ENCODE measurements at places on chromosomes 16 and 17. TPM values are rescaled to one million over a fixed set of nuclear protein-coding genes. Genes with fewer than 3 reads are reported as not detected.

Gene CLEC18B
- total RNA-seq = 2.9 TPM

DNA sequence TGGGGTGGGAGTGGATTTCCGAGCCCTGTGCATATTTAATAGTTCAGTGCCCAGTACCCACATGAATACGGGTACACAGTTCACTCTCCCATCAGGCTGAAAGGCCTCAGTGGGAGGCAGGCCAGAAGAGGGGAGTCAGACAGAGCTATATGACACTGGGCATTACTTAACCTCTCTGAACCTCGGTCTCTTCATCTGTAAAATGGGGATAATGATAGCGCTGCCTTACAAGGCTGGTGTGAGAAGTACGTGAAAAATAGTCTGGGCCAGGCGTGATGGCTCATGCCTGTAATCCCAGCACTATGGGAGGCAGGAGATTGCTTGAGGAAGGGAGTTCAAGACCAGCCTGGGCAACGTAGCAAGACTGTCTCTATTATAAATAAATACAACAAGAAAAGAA is 3.6 kb downstream of the GPRC5B start:
- no peak for DNase-seq

GRCh38 chr16:6803176-6803575 is 529.5 kb upstream of the RBFOX1 start:
- DNase-seq = no peak

Gene C17orf107
- total RNA-seq = 0.17 TPM

Gene CCL17
- not detected for total RNA-seq

DNA sequence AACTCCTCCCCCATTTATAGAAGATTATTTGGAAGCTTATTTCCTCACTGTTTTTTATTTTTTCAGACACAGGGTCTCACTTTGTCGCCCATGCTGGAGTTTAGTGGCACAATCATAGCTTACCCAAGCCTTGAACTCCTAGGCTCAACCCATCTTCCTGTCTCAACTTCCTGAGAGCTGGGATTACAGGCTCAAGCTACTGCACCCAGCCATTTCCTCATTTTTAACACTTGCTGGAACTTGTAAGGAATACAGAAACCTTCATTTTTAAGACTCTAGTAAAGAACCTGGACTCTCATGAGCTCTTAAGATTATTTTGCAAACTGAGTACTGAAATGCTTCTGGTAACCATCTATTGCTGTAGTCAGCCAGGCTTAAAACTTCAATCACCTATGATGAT is 29.9 kb downstream of the KANSL1 start:
- no peak for DNase-seq

- DNase-seq = no peak
Measured at GRCh38 chr16:20391045-20391444, 13.5 kb downstream of the PDILT start.

Gene TPSAB1
- total RNA-seq = not detected

- peak; percentile 78 for DNase-seq
Measured at GRCh38 chr17:29111816-29112499, 68.2 kb downstream of the MYO18A start.

Gene SLC38A8
- total RNA-seq = not detected

- peak; percentile 94 for DNase-seq
Measured at GRCh38 chr17:2053380-2054261, 1.3 kb upstream of the HIC1 start.

- no peak for DNase-seq
Measured at GRCh38 chr17:38916771-38917170, 8.6 kb upstream of the LASP1NB start.

- no peak for DNase-seq
Measured at GRCh38 chr16:56977823-56978430, 11.4 kb upstream of the NLRC5 start.

DNA sequence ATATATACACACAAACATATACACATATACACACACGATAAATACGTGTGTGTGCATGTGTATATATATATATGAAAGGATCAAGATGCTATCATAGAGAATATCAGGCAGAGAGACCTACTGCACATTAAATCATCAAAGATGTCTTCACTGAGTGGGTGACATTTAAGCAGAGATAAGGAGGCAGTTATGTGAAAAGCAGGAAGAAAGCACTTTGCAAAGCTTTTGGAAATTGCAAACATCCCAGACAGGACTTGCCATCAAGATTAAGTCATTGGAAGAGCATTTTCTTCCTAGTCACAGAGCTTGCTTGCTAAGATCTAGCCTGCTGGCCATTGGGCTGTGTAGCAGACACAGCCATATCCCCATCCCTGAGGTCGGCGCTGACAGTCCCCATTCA is 56.4 kb downstream of the VAT1L start:
- DNase-seq = no peak

Gene TMC8
- total RNA-seq = not detected

DNA sequence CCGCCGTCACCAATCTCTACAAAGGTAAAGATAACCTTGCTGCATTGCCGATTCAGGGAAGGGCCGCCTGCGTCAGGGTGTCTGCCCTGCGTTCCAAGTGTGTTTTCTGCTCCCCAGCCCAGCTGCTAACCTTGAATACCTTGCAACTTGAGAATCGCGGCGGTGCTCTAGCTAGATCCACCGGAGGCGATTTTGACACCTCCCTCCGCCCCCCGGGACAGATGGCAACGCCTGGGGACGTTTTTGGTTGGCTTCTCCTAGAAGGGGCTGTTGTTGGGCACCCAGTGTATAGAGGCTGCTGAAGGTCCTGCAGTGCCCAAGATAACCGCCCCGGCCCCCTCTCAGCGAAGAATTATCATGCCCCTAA is 1.5 kb downstream of the HAPSTR1 start:
- DNase-seq = peak; percentile 13

DNA sequence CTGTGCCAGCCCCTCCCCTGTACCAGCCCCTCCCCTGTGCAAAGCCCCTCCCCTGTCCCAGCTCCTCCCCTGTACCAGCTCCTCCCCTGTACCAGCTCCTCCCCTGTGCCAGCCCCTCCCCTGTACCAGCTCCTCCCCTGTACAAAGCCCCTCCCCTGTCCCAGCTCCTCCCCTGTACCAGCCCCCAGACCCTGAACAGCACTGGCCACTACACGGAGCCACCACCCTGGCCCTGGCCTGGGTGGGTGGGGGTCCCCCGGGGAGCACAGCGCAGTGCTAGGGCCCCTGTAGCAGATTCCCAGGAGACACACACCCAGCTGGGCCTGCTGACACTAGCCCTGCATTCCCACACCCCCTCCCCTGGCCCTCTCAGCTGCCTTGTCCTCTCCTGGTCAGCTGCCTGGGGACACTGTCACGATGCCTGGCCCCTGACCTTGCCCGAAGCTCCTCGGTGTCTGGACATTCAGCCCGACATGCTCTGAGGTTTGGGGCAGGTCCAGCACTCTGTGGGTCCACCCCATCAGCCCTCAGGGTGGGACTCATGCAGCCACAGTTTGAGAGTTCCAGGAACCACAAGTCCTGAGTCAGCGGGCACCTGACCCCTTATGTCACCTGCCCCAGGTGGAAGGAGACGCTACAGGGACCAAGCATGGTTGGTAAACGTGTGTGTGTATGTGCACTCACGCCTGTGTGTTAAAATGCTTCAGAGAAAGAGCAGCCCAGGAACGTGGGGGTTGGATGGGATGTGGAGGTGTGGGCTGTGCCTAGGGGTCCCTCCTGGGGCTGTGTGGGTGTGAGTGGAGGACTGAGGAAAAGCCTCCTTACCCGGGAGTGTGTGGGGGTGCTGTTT is 114.2 kb downstream of the METRNL start:
- peak; percentile 39 for DNase-seq

GRCh38 chr16:70589998-70590471 is 56.3 kb upstream of the IL34 start:
- DNase-seq = peak; percentile 63

- DNase-seq = peak; percentile 49
Measured at GRCh38 chr17:47978324-47978723, 7.4 kb downstream of the CDK5RAP3 start.

Gene TNFRSF13B
- not detected for total RNA-seq

Gene FKBP10
- total RNA-seq = 123 TPM

Gene CNTROB
- 22.0 TPM for total RNA-seq

- DNase-seq = peak; percentile 72
Measured at GRCh38 chr17:39699818-39700147, at the start of gene ERBB2. TSS of gene ERBB2 (plus strand) at chr17:39700064. CDS start at chr17:39700239, 175 bp downstream.

DNA sequence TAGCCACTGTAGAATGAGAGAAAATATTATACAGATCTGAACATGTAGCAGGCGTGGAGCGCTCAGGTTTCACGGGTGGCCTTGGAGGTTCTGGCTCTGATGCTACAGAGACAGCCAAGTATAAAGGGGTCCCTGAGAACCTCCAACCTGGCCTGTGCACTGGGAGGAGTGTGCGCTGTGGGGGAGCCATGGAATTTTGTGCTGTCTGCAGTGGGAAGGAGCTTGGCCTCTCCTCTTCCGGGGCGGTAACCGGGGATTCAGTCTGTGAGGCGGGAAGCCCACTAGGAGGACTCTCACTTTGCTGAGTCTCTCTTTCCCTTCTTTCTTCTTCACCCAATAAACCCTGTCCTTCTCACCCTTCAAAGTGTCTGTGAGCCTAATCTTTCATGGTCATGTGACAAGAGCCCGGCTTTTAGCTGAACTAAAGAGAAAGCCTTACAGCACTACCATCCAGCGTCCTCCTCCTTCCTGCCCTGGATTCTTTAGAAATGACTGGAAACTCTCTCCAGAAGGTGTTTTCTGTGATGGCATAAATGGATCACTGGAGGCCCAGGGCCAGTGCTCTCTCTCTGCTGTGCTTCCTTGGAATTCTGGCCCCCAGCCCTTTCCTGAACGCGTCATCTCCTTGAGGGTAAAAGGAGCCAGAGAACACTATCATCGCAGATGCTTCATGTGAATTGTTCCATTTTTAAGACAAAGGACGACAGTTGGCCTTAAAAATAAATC is 232.1 kb upstream of the CACNG5 start:
- no peak for DNase-seq

- peak; percentile 87 for DNase-seq
Measured at GRCh38 chr17:68291836-68292688, 767 bp downstream of the ARSG start.

GRCh38 chr16:67641779-67642708 is 2.9 kb upstream of the CARMIL2 start:
- no peak for DNase-seq

DNA sequence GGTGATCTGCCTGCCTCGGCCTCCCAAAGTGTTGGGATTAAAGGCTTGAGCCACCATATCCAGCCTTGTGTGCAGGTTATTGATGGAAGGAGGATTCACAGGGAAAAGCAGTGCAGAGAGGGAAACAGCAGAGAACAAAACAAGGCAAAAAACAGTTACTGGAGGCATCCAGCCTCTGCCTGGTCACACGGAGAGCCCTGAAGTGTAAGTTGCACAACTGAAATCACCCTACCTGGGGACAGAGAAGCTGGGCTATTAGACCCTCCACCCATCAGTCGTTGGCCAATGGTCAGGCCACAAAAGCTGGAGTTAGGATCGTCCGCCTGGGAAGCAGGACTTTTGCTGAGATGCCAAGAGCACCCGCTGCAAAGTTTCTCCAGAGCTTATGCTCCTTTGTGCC is 57.9 kb upstream of the BCO1 start:
- DNase-seq = no peak

GRCh38 chr17:63790057-63790456 is 16.1 kb downstream of the DDX42 start:
- no peak for DNase-seq

DNA sequence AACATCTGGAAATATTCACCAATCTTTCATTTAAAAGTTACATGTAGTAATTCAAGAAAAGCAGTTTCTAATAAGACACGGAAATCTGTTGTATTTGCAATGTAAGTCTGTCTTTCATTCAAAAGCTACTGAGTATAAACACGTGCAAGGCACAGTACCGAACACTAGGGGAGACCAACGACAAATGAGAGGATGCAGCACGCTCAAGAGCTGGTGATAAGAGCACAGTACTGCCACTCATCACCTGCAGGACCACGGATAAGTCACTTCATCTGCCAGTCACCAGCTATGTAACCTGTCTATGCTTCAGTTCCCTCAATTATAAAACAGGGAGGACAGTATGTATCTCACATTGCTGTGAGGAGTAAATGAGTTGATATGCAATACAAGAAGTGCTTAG is 67.1 kb downstream of the CLEC18A start:
- DNase-seq = peak; percentile 4

DNA sequence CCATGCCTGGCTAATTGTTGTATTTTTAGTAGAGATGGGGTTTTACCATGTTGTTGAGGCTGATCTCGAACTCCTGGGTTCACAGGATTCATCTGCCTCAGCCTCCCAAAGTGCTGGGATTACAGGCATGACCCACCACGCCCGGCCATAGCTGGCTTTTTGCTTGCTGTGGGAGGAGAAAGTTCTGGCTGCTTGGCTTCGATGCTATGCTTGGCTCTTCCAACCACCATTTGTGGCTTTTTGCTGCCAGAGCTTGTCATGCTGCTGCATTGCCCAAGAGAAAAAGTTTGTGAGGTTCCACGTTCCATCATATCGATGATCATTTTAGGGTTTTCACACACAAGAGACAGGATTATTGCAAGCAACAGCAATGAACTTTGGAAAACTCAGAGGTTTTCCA is 16.2 kb downstream of the BMERB1 start:
- no peak for DNase-seq

DNA sequence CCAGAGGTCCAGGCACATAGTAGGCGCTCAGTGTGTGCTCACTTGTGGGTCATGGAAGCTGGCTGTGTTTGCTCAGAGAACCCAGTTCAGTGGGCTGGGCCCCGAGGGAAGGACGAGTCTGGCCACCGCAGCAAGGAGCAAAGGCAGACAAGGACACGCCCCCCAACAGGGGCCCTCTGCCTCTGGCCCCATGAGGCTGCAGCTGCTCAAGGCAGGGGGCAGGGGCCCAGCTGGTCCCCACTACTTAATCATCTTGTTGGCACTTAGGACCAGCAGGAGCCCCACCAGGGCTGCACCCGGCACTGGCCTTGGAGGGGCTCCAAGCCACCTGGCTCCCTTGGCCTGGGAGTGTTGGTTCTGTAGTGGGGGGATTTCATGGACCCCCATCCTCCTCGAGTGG is 16.1 kb downstream of the KCNJ12 start:
- DNase-seq = no peak

DNA sequence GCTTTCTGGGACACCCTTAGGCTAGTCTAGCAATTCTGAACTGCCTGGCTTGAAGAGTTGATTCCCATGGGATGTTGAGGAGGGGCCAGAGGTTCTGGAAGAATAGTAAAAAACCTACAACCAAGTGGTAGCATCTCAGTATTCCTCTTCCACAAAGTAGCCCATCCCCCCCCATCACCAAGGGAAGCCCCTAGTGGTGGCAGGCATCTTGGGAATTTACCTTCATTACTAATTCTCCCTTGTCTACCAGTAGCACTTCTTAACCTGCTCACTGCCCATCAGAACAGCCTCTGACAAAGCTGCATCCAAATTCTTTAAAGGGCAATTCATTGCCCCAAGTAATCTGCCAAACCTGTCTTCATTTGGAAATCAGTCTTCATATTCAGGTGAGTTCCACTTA is 12.8 kb upstream of the RAB11FIP4 start:
- no peak for DNase-seq

DNA sequence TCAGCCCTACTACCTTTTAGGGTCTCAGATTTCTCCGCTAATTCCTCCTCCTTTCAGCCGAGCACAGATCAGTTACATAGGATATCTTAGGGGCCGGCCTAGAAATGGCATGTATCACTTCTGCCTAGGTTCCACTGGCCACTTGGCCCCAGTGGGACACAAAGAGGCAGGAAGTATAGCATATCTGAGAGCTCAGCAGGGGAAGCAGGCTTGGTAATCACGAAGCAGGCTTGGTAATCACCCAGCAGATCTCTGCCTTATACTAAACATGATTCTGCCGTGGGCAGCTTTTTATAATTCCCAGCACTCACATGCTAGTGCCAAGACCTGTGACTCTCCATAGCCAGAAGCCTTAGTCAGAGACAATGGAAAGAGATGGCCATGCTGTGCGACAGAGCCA is 59.6 kb upstream of the CACNG5 start:
- no peak for DNase-seq

Gene NGFR
- total RNA-seq = 1.1 TPM
